ENCODE measurements at places on chromosomes 11 and 22.

DNA sequence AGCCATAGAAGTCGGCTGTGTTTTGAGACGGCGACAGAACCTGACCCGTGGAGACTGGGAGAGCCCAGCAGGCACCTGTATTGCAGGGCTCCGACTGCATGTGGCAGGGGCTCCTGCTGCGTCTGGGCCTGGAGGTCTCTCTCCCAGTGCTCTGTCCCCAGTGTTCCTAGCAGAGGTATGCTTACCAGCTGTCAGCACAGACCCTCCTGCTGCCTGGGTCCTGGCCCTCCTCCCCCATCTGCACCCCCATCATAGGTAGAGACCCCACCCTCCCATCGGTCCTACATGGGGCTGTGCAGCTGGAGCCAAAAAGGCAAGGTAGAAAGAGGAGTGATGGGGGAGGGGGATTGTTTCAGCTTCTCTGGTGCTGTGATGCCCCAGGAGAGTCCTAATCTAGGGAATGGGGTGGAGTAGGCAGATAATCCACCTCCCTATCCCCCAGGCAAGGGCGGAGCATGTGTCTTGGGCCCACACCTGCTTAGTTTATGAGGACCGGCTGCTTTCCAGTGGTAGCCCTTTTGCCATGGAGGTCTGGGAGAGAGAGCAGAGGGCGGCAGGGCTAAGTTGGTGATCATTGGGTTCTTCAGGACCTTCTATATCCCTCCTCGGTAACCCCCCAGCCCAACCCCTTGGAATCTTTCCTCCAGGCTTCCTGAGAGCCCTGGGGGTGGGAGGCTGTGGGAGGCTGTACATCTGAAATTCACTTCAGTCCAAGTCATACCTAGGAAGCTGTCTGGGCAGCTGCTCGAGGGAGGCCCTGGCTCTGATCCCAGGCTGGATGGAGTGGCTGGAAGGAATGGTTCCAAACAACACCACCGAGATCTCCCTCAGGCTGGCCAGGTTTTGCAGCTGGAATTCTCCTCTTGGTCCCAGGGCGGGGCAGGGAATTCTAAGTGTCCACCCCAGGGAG lies 5.3 kb downstream of the SLC7A4 start:
- DNase-seq = peak; percentile 69

DNA sequence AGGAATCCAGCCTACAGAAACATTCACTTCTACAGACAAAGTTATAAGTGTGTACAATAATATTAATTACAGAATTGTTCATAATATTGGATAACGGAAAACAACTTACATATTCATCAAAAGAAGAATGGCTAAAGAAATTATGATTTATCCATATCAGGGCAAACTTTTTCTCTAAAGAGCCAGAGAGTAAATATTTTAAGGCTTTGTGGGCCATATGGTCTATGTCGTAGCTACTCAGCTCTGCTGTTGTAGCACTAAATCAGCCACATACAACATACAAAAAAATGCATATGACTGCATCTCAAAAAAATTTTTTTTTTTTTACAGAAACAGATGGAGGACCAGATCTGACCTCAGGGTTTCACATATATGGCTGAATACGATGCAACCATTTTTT lies 96.7 kb upstream of the GALNT18 start:
- DNase-seq = no peak

GRCh38 chr11:72191961-72192381 lies at the start of gene FOLR1:
FOLR1 (plus strand) TSS chr11:72192140; CDS start chr11:72192174, 34 bp downstream.
- DNase-seq = no peak

DNA sequence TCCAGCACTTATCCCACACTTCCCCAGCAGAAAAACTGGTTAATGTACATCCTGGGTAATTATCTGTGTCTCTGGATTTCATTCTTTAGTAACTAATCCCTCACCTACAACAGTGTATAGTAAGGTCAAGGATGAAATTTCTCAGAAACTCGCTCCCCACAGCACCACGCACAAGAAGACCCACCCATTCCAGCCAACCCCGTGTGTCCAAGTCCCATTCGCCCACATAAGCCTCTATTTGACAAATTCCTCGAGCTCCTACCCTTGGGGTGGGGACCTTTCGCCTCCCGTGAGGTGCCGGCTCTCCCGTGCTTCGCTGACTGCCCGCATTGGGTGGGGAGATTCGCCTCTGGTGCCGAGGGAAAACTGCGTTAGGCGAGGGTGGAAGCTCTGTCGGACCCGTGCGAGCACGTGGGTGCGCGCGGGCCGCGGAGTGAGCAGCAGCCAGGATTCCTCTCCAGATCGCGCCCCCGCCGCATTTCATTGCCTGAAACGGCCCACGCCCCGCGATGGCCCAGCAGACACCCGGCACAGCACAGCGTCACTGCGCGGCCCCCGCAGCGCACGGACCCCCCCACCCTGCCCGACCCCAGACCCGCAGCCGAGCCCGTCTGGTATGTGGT lies 866 bp downstream of the EXPH5 start:
- DNase-seq = no peak

- DNase-seq = no peak
Measured at GRCh38 chr22:32119568-32120235, 39.4 kb downstream of the C22orf42 start.

GRCh38 chr11:18012122-18012905 lies 533 bp downstream of the SERGEF start:
- DNase-seq = peak; percentile 32

GRCh38 chr22:41401781-41402648 lies 20.3 kb downstream of the TEF start:
- peak; percentile 45 for DNase-seq

DNA sequence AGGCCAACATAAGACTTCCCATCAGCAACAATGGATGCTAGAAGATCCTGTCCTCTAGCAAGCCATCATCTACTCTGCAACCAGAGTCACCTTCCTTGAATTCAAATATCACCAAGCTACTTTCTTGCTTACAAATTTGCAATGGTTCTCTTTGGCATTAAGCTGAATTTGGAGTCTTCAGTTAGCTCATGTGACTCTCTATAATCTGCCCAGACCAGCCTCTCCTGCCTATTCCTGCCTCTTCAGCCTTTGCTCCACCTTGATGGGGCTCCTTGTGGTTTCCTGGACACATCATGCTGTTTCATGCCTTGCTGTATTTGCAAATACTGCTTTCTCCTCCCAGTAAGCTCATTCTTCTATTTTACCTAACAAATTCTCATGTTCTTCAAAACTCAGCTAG lies 82.3 kb downstream of the RASSF10 start:
- peak; percentile 14 for DNase-seq

- DNase-seq = no peak
Measured at GRCh38 chr22:48052621-48052890, 1290.1 kb downstream of the TBC1D22A start.

DNA sequence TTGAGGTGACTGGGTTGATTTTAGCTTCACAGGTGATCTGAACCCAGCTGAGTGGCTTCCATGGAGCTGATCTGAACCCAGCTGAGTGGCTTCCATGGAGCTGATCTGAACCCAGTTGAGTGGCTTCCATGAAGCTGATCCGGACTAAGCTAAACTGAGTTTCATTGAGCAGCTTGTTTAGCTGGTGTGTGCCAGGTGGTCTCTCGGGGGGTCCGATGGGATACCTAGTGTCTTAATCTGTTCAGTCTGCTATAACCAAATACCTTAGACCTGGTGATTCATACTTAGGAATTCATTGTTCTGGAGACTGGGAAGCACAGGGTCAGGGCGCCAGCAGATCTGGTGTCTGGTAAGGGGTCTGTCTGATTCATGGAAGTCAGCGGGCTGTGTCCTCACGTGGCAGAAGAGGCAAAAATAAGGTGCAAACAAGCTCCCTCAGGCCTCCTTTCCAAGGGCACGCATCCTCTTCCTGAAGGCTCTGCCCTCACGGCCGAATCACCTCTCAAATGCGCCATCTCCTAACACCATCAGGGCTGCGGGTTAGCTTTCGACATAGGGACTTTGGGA lies 52.5 kb upstream of the KCNQ1OT1 start:
- peak; percentile 61 for DNase-seq

DNA sequence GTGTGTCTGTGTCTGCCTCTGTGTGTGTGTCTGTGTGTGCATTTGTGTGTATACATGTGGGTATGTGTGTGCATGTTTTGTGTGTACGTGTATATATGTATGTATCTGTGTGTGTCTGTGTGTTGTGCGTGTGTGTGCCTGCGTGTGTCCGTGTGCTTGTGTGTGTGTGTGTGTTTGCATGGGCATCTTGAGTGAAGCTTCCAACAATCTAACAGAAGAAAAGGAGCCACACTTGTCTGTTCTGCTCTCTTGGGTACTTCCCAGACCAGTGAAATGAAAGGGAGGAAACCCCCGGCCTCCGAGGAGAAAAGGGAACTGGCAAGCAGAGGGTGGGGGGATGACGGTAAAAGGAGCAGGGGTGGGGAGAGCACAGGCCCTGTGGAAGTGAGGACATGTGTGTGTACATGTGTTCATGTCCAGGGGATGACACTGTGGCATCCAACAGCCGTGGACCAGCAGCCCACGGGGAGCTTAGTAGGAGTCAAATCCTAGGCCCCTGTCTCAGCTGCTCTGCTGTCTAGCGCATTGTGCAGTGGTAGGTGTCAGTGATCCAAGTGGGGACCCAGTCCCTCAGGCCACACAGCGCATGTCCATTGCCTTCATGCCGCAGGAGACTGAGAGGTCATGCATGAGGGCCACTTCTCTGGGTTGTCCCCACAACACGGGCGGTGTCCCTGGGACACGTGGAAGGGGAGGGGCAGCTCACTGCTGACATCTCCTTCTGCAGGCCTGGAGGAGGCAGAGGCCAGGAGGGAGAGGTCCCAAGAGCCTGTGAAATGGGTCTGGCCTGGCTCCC lies 8.1 kb downstream of the CSF2RB start:
- no peak for DNase-seq

DNA sequence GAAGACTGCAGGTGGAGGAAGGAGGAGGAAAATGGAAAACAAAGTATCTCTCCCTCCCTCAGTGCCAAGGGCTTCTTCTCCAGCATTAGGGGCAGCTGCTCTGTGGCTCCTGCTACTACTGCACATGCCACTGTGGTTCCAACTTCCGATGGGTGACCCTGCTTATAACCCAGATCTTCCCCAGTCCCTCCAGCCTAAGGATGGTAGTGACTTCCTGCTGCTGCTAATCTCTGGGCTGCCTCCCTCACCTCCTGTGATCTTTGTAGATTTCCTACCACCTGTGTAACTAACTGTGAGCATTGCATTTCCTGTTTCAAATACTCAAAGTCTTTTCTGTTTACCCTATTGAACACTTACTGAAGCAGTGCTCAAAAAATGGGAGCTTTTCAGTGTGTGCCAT lies 28.7 kb upstream of the TRPC6 start:
- no peak for DNase-seq

DNA sequence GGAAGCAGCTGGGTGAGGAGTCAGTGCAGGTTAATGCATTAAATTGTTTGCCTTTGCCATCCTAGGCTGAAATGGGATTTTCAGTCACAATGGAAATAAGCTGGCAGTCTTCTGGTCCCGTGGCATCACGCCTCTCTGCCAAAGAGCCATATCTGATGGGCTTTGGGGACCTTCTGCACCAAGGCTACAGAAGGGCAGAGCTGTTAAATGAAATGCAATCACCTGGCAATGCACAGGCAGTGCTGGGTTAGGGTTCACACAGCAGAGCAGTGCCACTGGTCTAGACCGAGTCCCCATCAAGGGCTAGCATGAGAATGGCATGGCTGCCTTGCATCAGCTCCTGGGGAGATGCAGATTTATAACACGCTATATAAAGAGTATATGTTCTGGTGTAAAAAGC lies 749.2 kb downstream of the NTM start:
- DNase-seq = no peak

GRCh38 chr11:82539669-82540068 lies 194.0 kb downstream of the FAM181B start:
- no peak for DNase-seq

GRCh38 chr11:76772100-76772782 lies 10.9 kb upstream of the TSKU start:
- peak; percentile 64 for DNase-seq

DNA sequence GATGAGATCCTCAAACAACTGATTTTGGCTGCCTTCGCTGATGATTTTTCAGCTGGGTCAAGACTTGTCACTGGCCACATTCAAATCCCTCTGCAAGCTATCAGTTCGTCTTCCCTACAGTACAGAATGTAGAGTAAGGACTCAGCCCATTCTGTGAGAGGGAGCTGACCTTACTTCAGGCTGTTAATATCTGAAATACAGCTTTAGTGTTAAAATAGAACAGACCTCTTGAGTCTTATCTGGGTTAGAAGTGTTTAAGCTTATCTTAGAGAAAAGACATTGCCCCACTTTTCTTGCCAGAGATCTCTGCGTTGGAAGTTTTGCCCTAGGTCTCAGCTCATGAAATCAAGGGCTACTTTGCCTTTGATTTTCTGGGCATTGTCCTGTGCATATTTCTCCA lies 383.4 kb upstream of the LARGE1 start:
- DNase-seq = no peak

DNA sequence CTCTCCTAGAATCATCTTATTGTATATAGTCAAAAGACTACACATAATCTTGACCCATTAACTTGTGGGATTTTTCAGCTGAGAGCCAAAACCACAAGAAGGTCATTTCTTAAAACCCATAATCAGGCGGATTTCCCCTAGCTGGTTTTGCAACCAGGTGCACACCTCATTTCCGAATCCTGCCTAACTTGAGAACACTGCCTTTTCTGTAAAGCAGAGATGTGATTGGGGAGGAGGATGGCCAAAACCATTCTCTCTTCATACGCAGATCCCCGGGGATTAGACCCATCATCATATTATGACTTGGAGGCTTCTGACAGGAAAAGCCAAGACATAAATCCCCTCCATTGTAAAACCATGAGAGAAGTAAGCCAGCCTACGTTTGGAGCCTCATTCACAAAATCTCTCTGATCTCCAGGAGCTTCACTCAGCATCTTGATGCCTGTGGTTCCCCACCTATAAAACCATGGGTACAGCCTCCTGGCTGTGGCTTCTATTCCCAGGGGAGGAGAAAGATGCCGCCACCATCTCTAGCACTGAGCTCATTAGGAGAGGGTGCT lies 191.3 kb downstream of the KIF18A start:
- no peak for DNase-seq

DNA sequence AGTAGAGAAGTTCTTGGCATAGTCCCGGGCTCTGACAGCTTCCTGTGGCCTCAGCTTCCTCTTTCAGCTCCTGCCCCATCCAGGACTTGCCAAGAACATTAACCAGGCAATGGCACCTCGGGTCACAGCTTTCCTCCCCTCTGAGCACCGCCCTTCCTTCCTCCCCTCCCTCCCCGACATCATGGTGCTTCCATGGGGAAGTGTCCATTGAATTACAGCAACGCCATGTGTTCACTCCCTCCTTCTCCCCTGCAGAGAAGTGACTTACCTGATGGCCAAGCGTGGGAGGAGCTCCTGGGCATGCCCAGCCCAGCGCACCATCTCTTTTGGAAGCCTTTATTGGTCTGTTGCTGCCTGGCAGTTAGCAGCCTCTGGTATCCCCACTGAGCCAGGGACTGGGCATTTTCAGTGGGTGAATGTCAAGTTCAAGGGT lies 25.8 kb upstream of the DAGLA start:
- DNase-seq = no peak

DNA sequence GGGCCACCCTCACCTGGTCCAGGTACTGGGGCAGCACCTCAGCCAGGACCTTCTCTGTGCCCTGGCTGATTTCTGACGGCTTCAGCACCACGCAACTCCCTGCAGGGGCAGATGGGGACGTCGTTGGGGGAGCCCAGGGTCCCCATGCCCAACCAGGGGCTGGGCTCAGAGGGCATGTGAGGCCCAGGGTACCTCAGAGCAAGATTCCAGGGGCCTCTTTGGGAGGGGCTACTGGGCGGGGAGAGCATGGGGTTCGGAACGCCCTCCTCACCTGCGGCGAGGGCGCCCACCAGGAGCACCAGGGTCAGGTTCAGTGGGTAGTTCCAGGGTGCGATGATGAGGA lies 8.1 kb downstream of the ALDH3B2 start:
- no peak for DNase-seq

- DNase-seq = no peak
Measured at GRCh38 chr22:37370306-37370979, 56.8 kb downstream of the ELFN2 start.

- no peak for DNase-seq
Measured at GRCh38 chr22:46145896-46146295, 4.4 kb upstream of the PPARA start.
